Activated naive CD8-positive, alpha-beta T cell treated with anti-CD3 and anti-CD28 coated beads, Interleukin-2, amount 50 U/mL, for 24 hours (primary cell): ENCODE measurements at places on chromosomes 4 and X.

DNA sequence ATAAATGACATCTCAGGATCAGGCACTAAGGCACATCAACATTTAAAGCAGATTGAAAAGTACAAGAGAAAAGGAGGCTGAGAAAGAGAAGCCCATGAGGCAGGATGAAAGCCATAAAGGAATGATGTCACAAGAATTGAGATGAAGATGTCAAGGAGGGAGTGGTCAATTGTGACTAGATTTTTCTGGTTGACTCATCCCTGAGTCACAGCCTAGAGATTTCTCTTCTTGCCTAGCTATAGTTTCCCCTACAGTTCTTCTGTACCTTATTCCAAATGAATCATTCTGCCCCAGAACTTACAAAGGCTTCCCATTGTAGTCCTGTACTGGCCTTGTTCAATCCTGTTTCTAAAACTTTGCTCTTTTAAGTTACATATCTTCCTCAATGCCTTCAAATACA, 3.4 kb upstream of the USP53 start:
- peak; percentile 56 for DNase-seq

- DNase-seq: peak; percentile 6
These were observed 67.0 kb upstream of the CXCL13 start for GRCh38 chr4:77538574-77539157.

DNA sequence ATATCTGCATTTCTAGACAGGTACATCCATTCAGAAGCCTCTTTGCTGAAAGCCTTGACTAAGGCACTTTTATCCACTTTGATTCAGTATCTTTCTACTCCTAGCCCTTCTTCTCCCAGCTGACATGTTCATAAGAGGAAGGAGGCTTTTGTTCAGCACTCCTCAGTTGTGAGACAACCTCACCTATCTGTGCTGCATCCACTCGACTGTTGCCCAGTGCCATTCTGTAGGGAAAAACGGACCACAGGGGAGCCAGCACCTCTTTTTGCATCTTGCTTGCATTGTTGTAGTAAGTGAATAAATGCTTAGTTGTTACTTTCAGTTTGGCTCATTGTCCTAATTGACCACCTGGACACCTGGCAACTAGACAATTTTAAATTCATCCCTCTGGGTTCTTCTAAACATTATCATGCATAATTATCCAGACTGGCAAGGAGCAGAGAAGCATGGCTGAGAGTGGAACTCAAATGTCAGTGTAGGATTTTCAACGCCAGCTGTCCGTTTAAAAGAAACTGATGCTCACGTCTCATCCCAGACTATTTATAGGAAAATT, 83.8 kb upstream of the BOD1L1 start:
- no peak for DNase-seq

GRCh38 chr4:24876431-24876830, 36.4 kb downstream of the CCDC149 start:
- DNase-seq: no peak

DNA sequence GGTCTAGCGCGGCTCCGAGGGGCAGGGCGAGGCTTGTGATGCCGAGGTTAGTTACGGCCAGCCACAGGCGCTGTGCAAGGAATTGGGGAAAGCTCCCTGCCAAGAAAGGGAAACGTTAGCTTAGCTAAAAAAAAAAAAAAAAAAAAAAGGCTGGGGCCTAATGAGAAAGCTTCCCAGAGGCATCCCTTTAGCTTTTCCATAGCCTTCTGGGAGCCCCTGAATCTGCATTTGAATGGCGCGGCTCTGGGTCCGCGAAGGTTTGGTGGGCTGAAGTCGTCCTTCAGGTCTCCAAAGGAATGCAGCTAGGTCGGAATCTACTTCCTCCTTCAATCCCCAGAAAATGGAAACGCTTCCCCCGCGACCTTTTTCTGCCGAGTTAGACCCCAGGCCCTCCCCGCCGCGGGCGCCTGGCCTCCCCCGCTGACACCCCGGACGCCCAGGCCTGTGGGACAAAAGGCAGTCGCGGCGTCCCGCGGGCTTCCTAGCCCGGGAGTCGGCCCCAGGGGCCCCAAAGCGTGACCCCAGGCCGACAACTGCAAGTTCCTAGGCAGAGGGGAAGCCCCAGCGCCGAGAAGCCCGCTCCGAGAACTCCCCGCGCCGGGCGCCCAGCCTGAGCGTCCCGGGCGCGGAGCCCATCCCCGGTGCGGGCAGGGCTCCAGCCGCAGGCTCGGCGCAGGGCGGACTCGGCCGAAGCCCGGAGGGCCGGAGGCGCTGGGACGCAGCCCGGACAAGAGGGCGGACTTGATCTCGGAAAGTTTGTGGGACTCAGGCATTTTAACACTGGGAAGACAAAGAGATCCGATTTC, 605 bp upstream of the FAT1 start:
- DNase-seq: no peak

- no peak for DNase-seq
These were observed 240.0 kb downstream of the FRMPD4 start for GRCh38 chrX:12378253-12378652.

DNA sequence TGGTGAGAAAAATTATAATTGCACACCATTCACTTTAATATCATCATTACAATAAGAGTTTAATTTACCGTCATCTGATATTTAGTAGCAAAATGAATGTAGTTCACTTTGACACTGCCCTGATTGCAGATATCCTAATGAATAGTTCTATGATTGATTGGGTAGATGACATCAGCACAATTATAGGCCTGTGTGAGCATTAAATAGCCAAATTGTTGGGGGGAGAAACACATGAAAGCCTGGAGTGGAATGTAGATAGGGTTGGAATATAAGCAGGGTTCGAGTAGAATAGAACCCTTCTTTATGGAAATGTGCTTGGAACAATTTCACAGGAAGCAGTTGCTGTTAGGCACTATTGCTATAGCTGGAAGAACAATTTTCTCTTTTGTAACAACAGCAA, 1526.2 kb downstream of the RPA4 start:
- no peak for DNase-seq

DNA sequence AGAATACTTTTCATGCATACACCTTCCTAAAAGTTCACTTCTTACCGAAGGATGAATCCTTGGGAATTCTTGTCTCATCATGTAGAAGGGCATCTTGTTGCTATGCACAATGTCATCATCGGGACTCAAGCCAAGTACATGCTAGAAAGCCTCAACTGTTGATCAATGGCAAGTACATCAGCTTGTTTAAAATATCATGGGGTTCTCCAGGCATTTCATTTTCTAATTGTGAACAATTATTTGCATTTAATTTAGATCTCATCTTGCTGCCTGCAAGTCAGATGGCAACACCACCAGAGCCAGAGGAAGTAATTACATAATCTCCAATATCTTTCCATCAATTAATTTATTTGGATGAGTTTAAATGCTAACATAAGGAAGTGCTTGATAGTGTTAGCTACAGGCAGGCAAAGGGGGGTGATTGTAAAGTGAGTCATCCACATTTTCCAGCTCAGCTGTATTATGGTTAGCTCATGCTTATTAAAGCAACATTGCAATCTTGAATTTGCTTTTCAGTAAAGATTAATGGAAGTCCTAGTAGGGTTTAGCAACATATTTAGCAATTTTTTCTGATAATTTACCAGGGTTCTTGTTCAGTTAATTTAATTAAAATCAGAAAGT, 356.5 kb downstream of the CBLL2 start:
- no peak for DNase-seq

DNA sequence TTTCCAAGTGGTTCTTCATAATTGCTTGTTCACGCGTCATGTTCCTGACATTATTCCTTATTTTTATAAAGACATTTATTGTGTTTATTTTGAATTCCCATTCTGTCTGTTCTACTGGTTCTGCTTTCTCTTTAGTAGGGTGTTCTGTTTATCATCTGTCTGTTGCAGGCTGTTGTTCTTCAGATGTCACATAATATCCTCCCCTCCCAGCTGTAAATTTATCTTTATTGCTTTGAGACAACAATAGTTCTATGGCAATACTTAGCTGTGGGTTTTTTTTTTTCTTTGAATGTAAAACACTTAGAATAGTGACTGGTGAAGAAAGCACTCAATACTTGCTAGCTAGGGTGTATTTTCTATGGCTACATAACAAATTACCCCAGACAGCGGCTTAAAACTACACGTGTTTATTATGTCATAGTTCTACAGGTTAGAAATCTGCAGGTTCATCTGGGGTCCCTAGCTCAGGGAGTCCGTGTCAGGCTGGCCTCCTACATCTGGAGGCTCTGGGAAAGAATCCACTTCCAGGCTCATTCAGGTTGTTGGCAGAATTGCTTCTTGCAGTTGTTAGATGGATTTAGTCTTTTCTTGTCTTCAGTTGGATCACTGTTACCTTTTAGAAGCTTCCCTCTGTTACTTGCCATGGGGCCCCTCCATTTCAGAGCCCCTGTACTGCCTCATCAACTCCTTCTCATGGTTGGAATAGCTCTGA, 63.4 kb upstream of the ENPEP start:
- no peak for DNase-seq

- DNase-seq: no peak
These were observed 12.7 kb upstream of the UBA6 start for GRCh38 chr4:67713529-67714247.

- DNase-seq: no peak
These were observed 1.2 kb downstream of the TADA2B start for GRCh38 chr4:7044137-7044930.

DNA sequence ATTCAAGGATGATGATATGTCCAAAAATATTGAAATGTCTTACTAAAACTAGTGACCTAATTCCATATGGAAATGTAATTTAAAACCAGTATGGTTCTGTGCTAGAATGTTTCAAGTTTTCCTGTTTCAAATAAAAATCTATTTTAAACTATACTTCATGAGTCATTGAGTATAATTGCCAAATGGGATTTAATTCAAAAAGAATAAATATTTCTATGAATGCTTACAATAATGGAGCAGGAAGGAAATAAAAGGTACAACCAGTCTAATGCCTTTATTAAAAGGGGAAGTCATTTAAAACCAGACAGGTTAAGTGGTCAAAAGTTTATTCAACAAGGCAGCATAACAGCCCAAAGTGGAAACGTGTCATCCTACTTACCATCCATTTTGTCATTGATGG, 2347.1 kb downstream of the PCDH7 start:
- DNase-seq: no peak

GRCh38 chr4:88320780-88321373, 36.5 kb upstream of the PPM1K start:
- DNase-seq: peak; percentile 27

GRCh38 chr4:10500776-10501175, 43.5 kb upstream of the ZNF518B start:
- DNase-seq: no peak

GRCh38 chr4:117773064-117773936, 261.0 kb upstream of the NDST3 start:
- DNase-seq: no peak

- no peak for DNase-seq
These were observed 180.7 kb upstream of the ZFP42 start for GRCh38 chr4:187814737-187815465.

- DNase-seq: no peak
These were observed 39.5 kb upstream of the PTPN13 start for GRCh38 chr4:86554646-86555045.

- DNase-seq: no peak
These were observed 177.3 kb upstream of the DKK2 start for GRCh38 chr4:107213410-107213809.

DNA sequence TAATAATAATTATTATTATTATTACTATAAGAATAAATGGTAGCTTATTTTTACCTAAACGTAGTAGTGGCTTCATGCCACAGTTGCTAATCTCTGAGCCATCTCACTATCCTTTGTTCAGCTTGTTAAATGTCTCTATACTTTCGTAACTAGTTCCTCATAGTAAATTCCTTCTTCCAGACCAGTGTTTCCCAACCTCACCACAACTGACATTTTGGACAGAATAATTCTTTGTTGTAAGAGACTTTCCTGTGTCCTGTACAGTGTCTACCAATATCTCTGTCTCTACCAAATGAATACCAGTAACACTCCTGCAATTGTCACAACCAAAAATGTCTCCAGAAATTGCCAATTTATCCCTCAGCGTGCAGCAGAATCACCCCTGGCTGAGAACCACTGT, 1040.9 kb downstream of the DMD start:
- no peak for DNase-seq

DNA sequence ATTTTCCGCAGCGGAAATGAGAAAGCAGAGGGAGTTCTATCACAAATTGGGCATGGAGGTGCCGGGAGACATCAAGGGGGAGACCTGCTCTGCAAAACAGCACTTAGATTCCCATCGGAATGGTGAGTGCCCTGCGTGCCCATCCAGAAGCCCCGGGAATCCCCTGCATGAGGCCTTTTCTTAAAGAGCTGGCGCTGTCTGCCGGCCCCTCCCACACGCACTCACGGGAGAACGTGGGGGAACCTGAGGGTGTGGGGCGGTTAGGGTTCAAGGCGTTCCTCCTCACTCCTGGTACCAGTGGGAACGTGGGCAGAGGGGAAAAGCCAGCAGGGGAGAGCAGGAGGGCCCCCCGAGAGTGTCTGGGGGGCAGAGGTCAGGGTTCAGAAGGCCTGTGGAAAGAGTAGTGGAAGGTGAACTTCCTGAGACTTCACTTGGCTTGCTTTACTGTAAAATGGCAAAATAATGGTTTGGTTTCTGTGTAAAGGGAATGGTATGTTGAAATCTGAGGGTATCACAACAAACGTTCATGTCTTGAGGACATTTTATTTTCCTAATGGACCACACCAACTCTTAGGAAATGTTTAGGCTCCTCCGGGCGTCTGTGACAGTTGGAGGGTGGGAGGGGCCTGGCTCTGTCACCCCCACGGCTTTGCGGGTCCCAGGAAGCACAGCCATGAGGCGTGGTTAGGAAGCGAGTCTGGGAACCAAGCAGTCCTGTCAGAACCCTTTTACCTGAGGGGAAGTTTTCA, 38.0 kb downstream of the PCGF3 start:
- no peak for DNase-seq

- DNase-seq: no peak
These were observed 43.0 kb downstream of the EIF2S3 start for GRCh38 chrX:24097741-24098260.

DNA sequence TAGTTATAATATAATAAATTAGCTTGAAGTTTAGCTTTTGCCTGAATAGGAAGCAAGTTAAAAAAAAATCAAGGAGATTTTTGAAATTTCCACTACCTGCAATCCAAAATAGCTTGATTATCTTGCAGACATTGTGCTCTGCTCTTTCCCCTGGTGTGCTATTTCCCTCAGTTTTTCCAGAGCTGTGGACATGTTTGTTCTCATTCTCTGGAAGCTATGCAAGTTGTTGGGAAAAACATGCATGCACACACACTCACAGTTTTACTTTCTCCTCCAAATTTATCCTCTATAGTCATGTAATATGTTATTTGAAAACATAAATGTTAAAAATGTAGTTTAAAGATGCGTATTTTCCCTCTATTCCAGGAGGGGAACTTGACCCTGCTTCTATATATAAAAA, 225.8 kb upstream of the ARSJ start:
- DNase-seq: no peak

GRCh38 chrX:16638533-16638932, 11.4 kb upstream of the S100G start:
- DNase-seq: no peak
